ENCODE measurements at places on chromosomes 12 and 14. TPM values are rescaled to one million over a fixed set of nuclear protein-coding genes. Genes with fewer than 3 reads are reported as not detected.

NUMB gene
- 49.6 TPM for total RNA-seq

PAH gene
- total RNA-seq: not detected

TSHR gene
- total RNA-seq: 1.0 TPM

PTPRO gene
- total RNA-seq: 10.2 TPM

CCNK gene
- total RNA-seq: 86.8 TPM

- no peak for DNase-seq
- no peaks in the 10 kb centered on the region for H3K27me3 ChIP-seq
Measured at GRCh38 chr14:81162941-81163340, 57.8 kb downstream of the GTF2A1 start.

GRCh38 chr14:24146453-24146977 is at the start of gene PSME2:
PSME2 (minus strand) TSS chr14:24146610; CDS start chr14:24146581, 29 bp downstream.
- peak within 1 kb of the TSS; percentile 100 for H3K4me3 ChIP-seq
- H3K27me3 ChIP-seq: no peaks in the 10 kb centered on the region
- H3K4me1 ChIP-seq: peaks cover 71% of the 10 kb centered on the region
- peak within 1 kb of the TSS; percentile 99 for H3K27ac ChIP-seq
- H3K36me3 ChIP-seq: peaks cover 78% of the 10 kb centered on the region

- no peak overlapping the region for H3K27ac ChIP-seq
- DNase-seq: peak; percentile 57
- H3K4me1 ChIP-seq: peaks cover 36% of the 10 kb centered on the region
- H3K27me3 ChIP-seq: no peaks in the 10 kb centered on the region
- no peak overlapping the region for H3K4me3 ChIP-seq
Measured at GRCh38 chr14:71403656-71404055, 496.4 kb downstream of the PCNX1 start.

DNA sequence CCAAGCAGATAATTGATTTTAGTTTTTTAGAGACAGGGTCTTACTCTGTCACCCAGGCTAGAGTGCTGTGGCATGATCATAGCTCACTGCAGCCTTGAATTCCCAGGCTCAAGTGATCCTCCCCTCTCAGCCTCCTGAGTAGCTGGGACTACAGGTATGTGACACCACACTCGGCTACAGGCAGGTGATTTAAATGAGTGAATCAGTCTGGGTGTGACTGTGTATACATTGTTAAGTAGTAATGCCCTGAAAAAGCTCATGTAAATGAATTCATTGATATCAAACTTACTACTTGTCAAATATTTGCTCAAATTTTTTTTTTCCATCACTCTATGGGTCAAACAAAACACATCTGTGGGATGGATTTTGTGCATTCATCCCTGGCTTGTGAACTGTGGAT is 6.3 kb upstream of the USP44 start:
- H3K27me3 ChIP-seq: no peaks in the 10 kb centered on the region
- peaks cover 19% of the 10 kb centered on the region for H3K4me1 ChIP-seq
- no peak overlapping the region for H3K27ac ChIP-seq
- DNase-seq: no peak

DNA sequence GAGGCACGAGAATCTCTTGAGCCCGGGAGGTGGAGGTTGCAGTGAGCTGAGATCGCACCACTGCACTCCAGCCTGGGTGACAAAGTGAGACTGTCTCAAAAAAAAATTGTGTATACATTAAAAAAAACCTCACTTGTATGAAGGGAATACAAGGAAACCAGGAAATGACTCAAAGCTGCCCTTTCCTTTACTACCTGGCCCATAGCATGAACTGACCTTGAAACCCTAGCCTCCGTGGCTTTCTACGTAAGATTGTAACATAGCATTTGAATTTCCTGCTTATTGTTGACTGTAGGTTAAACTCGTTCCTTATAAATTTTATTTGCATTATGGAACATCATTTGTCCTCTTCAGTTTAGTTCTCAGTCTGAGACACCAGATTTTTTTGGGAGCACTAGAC is 9.1 kb upstream of the DDX47 start:
- peaks cover 66% of the 10 kb centered on the region for H3K4me1 ChIP-seq
- H3K27me3 ChIP-seq: no peaks in the 10 kb centered on the region
- H3K27ac ChIP-seq: no peak overlapping the region
- peaks cover 3% of the 10 kb centered on the region for H3K36me3 ChIP-seq
- no peak for DNase-seq

- H3K4me3 ChIP-seq: no peak overlapping the region
- no peaks in the 10 kb centered on the region for H3K4me1 ChIP-seq
- no peaks in the 10 kb centered on the region for H3K36me3 ChIP-seq
- DNase-seq: no peak
- H3K27me3 ChIP-seq: peaks cover 6% of the 10 kb centered on the region
- no peak overlapping the region for H3K27ac ChIP-seq
Measured at GRCh38 chr12:124169577-124170284, 125.2 kb upstream of the RFLNA start.

GRCh38 chr14:72847721-72848120 is 46.2 kb downstream of the DPF3 start:
- H3K36me3 ChIP-seq: no peaks in the 10 kb centered on the region
- H3K27me3 ChIP-seq: peaks cover 8% of the 10 kb centered on the region
- H3K27ac ChIP-seq: no peak overlapping the region
- no peak for DNase-seq

GRCh38 chr12:120693848-120694247 is 6.9 kb downstream of the MLEC start:
- H3K36me3 ChIP-seq: peaks cover 46% of the 10 kb centered on the region
- H3K4me3 ChIP-seq: no peak overlapping the region
- no peak overlapping the region for H3K27ac ChIP-seq
- peaks cover 47% of the 10 kb centered on the region for H3K4me1 ChIP-seq
- no peaks in the 10 kb centered on the region for H3K27me3 ChIP-seq

- H3K27ac ChIP-seq: peak overlapping the region; percentile 90
- H3K27me3 ChIP-seq: peaks cover 5% of the 10 kb centered on the region
- DNase-seq: peak; percentile 55
- H3K36me3 ChIP-seq: peaks cover 14% of the 10 kb centered on the region
Measured at GRCh38 chr12:122886851-122887818, 8.8 kb downstream of the VPS37B start.

DNA sequence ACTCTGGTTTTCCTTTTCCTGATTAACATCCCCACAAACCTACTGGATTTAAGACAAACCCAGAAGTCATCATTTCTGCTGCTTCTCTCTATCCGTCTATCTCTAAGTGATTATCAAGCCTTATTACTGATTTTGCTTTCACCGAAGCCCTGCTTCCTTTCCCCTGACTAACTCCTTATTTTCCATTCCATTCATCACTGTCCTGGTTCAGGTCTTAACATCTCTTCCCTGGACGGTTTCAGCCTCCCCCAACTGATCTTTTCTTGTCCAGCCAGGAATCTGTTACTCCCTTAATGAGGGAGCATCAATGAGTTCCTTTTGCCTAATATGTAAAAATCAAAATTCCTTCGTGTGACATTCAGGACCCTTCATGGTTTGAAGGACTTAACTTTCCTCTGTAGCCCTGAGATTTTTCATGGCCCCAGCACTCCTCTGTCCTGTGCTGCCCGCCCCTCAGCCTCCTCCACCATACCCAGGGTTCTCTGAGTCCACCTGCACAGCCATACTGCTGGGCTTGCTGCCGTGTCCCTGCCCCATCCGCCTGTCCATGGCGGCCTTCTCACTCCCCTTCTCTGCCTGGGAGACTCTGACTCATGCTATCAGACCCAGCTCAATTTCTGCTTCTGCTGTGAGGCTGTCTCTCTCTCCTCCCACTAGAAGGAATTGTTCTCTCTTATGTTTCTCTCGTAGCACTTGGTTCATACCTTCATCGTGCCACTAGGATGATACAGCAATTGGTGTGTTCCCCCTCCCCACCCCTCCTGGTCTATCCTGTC is 167.8 kb upstream of the HIF1A start:
- peak overlapping the region; percentile 50 for H3K27ac ChIP-seq
- no peak overlapping the region for H3K4me3 ChIP-seq
- H3K4me1 ChIP-seq: peaks cover 81% of the 10 kb centered on the region
- DNase-seq: no peak
- peaks cover 69% of the 10 kb centered on the region for H3K36me3 ChIP-seq

DNA sequence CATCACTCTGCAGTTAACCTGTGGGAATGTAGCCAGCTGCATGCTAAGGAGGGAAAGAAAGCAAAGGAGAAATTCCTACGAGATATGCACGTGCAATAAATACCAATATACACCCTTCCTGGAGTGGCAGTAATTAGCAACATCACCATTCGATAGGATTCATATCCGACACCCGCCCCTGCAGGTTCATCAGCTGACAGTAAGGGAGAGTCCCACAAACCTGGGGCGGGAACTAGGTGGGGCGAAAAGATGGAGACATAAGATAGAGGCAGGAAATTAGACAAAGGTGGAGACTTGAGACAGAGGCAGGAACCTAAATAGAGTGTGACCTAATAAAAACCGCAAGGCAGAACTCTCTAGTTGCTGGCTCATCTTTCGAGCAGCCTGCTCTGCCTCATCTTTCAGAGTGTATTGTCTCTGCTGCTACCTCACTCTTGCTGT is 51.6 kb downstream of the PLEKHG3 start:
- H3K4me3 ChIP-seq: no peak overlapping the region
- DNase-seq: peak; percentile 63
- no peaks in the 10 kb centered on the region for H3K36me3 ChIP-seq
- H3K27me3 ChIP-seq: peaks cover 5% of the 10 kb centered on the region
- peak overlapping the region; percentile 63 for H3K27ac ChIP-seq

DNA sequence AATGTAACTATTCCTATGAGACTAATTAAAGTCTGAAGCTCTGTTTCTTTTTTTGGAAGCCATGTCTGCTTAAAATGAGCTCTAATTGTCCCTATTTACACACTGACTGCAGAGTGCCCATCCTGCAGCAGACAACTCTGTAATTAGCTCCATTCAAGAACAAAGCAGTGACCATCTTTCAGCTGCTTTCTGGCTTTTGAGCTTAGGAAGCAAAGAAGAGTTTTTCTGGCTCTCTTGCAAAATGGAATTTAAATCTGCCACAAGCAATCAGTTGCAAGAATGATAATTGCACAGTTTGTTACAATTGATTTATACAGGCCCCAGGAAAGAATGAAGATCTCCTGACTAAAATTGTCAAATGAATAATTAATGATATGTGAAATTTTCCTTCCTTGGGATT is 83.4 kb downstream of the GAS2L3 start:
- no peaks in the 10 kb centered on the region for H3K4me1 ChIP-seq
- peaks cover 1% of the 10 kb centered on the region for H3K27me3 ChIP-seq
- no peaks in the 10 kb centered on the region for H3K36me3 ChIP-seq

DNA sequence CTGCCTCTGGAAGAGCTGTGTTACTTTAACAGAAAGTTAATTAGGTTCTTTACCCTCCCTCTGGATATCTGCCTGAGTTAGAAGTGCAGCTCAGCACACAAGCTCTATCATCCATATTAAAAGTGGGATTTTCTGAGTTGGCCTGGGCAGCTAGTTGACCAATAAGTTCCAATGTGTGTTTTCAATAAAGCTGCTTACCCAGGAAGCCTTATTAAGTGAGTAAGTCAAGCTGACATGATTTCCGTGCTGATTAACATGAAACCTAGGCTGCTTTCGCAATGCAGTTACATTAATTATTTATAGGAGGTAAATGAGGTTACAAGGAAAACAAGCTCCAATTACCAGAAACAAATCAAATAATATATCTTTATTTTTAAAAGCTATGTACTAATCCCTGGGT is 4.8 kb downstream of the NEUROD4 start:
- peaks cover 2% of the 10 kb centered on the region for H3K36me3 ChIP-seq
- DNase-seq: no peak
- H3K4me3 ChIP-seq: no peak overlapping the region
- no peak overlapping the region for H3K27ac ChIP-seq
- H3K27me3 ChIP-seq: peaks cover 47% of the 10 kb centered on the region

DNA sequence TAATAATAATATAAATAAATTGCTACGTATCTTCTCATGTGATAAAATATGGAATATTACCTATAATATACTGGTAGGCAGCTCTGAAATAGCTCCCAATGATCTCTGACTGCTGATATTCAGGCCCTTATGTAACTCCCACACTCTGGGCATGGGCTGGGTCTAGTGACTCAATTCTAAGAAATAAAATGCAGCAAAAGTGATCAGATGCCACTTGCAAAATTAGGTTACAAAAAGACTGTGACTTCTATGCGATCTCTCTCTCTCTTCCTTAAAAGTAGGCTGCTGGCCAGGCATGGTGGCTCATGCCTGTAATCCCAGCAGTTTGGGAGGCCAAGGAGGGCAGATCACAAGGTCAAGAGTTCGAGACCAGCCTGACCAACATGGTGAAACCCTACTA is 10.3 kb upstream of the CACNB3 start:
- H3K36me3 ChIP-seq: no peaks in the 10 kb centered on the region
- no peak overlapping the region for H3K4me3 ChIP-seq

GRCh38 chr12:48486679-48487078 is 4.4 kb downstream of the C12orf54 start:
- peaks cover 3% of the 10 kb centered on the region for H3K27me3 ChIP-seq
- no peaks in the 10 kb centered on the region for H3K36me3 ChIP-seq
- no peak for DNase-seq
- no peaks in the 10 kb centered on the region for H3K4me1 ChIP-seq
- H3K27ac ChIP-seq: no peak overlapping the region
- no peak overlapping the region for H3K4me3 ChIP-seq

GRCh38 chr12:56988207-56988739 is 18.1 kb downstream of the ZBTB39 start:
- H3K27me3 ChIP-seq: peaks cover 13% of the 10 kb centered on the region
- H3K36me3 ChIP-seq: no peaks in the 10 kb centered on the region
- no peak for DNase-seq
- no peak overlapping the region for H3K4me3 ChIP-seq
- no peak overlapping the region for H3K27ac ChIP-seq

- peaks cover 63% of the 10 kb centered on the region for H3K36me3 ChIP-seq
- H3K4me3 ChIP-seq: no peak overlapping the region
- no peak for DNase-seq
- no peaks in the 10 kb centered on the region for H3K27me3 ChIP-seq
Measured at GRCh38 chr12:64739778-64740177, 19.4 kb downstream of the GNS start.

DNA sequence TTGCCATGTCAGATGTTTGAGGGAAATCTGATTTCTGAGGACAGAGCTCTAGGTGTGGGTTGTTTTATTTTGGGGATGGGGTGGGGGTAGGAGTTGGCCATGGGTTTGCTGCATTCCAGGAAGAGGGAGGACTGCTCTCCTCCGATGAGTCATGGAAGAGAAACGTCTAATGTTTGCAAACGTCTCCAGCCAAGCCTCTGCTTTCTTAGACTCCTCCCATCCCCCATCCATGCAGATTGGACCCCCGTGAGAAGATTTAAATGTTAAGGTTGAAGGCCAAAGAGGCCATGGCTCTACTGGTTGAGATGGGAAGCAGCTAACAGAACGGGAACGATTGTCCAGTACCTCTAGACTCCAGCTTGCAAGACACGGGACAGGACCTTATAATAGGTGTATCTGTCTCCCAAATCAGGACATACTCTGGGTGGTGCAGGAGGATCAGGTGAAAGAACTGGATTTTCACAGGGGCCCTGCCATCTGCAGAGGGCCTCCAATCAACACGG is 11.4 kb upstream of the ATP2A2 start:
- peaks cover 27% of the 10 kb centered on the region for H3K27me3 ChIP-seq
- H3K4me1 ChIP-seq: no peaks in the 10 kb centered on the region
- no peaks in the 10 kb centered on the region for H3K36me3 ChIP-seq
- H3K4me3 ChIP-seq: no peak overlapping the region
- DNase-seq: no peak
- H3K27ac ChIP-seq: no peak overlapping the region

Data from activated CD4-positive, alpha-beta T cell treated with anti-CD3 and anti-CD28 coated beads, Interleukin-2, amount 10 ng/mL, durations not matched to agents 7 days and 5 days (primary cell).